ENCODE measurements at places on chromosomes 2 and 18. TPM values are rescaled to one million over a fixed set of nuclear protein-coding genes. Genes with fewer than 3 reads are reported as not detected.

The TWIST2 gene
- 20.1 TPM for total RNA-seq

DNA sequence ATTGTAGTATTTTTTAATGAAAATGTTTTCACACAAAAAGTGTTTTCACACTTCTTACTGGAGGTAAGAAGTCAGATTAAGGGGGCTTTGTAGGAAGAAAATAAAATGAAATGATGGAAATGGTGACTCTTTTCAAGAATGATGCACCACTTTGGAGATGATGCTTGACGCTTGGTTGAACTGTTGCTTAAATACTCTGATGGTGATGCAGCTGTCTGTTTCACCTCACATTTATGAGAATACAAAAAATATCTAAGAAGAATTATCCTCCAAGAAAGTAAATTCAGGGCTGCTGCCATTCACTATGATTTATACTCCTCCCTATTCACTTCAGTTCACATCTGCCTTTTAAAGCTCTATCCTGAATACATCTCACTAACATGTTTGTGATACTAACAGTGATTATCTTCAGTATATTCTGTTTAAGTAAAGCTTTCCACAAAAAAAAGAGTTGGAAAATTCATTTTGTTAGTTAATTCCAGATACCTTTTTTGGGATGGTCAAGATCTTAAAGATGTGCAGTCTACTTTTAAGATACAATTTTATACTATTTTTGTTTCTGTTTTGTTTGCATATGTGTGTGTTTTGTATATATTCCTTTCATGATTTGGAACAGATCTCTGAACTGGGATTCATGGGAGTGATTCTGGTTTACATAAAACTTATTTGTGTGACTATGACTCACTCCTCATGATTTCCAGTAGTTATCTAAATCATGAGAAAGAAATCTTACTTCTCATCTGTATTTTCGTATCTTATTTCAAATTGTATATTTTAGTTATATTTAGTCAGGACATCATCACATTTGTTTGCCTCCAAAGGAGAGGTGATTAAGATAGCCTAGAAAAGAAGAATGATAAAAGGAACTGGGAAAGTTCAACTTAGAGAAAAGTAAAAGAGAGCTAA is 53.1 kb downstream of the SLC39A10 start:
- DNase-seq: no peak

DNA sequence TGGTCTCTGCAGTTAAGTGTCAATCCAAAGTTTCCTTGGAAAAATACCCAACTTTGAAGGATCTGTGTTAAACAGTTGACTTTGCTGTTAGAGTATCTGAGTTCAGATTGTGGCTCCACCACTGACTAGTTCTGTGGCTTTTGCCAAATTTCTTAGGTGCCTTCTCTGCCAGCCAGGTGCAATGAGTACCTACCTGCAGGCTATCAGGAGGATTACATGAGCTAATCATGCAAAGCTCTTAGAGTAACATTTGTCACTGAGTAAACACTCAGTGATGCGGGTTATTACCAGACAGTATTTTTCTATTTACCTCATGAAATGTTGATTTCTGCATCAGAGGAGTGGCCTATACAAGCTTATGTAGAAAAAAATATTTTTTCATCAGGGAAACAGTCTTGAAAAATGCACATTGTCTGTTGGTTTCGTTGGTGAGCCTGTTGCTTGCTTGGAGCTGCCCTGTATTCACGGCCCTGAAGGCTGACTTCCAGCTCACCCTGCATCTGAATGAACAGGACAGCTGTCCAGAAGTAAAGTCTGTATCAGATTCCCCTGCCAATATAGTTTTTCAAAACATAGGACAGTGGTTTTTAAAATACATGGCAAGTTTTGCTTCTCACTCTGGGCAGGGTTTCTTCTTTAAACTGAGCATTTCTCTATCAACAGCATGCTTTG is 235.1 kb downstream of the CDCA7 start:
- peak; percentile 37 for DNase-seq

The PKDCC gene
- total RNA-seq: 5.9 TPM

- no peak for DNase-seq
Observed at GRCh38 chr18:80229363-80229762, 18.0 kb downstream of the PARD6G start.

GRCh38 chr2:69092857-69093256 is 79.9 kb downstream of the ANTXR1 start:
- DNase-seq: no peak

- no peak for DNase-seq
Observed at GRCh38 chr2:224990710-224991109, 51.6 kb downstream of the DOCK10 start.

- DNase-seq: peak; percentile 49
Observed at GRCh38 chr2:202377207-202377761, 1.2 kb downstream of the BMPR2 start.

DNA sequence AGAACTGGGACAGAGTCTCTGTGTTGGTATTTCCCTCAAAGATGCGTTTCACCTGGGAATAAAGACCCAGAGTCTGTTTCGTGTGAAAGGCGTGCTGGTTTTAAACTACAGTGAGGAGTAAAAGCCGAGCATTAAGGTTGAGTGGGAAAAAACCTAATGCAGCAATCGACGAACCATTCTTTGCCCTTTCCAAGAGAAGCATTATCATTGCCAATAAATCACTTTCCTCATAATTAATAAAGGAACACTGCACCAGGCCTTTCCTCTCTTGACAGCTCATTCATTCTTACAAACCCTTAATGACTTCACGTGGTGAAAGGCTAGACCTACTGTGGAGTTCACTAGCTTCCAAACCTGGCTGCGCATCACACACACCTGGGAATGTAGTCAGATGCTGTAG is 896 bp upstream of the SLC8A1 start:
- no peak for DNase-seq

DNA sequence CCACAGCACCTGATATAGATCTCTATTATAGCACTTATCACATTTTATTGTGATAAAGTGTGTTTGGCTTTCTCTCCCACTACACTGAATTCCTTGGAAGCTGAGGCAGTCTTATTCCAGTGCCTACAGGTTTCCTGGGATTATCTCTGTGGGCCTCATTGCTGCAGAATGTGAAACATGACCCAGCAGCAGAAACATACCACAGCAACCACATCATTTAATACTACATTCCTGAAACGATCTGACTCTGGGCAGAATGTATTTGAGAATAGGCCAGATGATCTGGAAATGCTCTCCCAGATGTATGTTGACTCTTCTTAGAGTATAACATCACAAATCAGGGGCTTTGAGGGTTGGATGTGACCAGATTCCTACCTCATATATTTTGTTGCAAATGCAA is 323.5 kb upstream of the TANK start:
- DNase-seq: no peak

GRCh38 chr2:178700922-178701342 is 106.3 kb downstream of the TTN start:
- no peak for DNase-seq

GRCh38 chr18:77461062-77461688 is 211.5 kb downstream of the GALR1 start:
- DNase-seq: no peak

DNA sequence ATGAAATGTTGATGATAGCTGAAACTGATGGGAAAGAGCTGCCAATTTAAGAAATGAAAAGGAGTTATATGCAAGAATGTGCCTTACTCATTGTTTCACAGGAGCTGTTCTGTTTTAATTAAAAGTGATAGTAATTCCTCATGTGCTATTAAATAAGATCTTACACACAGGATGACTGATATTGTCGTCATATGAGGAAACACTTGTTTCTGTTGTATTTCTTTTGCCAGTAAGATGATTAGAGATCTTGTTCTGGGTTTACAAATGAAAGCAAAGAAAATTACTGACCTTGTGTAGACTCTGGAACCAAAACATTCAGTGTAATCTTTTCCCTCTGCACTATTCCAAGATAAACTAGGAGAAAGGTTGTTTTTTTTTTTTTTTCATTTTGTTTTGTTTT is 123.6 kb downstream of the MAP3K20 start:
- no peak for DNase-seq

- DNase-seq: no peak
Observed at GRCh38 chr2:13597176-13597575, 880.4 kb downstream of the TRIB2 start.

DNA sequence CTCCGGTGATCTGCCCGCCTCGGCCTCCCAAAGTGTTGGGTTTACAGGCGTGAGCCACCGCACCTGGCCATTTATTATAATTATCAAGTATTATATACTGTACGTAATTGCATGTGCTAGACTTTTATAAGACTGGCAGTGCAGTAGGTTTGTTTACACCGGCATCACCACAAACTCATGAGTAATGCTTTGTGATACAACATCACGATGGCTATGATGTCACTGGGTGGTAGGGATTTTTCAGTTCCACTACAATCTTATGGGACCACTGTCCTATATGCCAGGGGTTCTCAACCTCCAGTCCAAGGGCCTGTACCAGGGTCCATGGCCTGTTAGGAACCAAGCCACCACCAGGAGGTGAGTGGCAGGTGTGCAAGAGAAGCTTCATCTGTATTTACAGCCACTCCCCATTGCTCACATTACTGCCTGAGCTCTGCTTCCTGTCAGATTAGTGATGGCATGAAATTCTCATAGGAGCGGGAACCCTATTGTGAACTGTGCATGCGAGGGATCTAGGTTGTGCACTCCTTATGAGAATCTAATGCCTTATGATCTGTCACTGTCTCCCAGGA is 9.4 kb downstream of the SCYGR4 start:
- no peak for DNase-seq

- no peak for DNase-seq
Observed at GRCh38 chr18:23614891-23615290, 28.6 kb upstream of the NPC1 start.

DNA sequence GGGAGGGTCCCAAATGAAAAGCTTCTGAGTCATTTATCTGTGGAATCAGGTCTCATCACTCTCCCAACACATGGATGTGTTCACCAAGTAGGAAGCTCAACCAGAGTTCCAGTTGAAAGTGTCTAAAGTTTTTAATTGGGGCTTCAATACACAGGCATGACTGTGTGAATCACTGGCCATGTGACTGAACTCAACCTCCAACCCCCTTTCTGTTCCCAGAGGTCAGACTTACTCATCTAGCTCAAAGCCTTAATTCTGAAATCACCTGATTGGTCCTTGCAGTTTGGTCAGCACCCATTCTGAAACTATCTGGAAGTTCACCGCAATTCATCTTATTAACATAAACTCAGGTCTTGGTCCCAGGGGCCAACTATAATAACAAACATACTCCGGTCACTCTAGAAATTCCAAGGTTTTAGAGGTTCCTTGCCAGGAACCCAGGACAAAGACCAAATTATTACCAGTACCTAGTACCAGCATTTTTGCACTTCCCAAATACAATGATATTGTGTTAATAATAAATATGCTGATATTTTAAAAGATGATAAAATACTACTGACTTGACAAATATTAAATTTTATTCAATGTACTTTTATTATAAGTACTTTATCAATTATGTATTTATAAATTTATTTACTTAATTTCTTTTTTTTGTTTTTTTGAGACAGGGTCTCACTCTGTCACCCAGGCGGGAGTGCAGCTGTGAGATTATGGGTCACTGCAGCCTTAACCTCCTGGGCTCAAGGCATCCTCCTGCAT is 10.7 kb upstream of the RBM45 start:
- DNase-seq: no peak

The FIGN gene
- total RNA-seq: 1.8 TPM

The SPP2 gene
- not detected for total RNA-seq

The GALR1 gene
- total RNA-seq: 0.11 TPM

- DNase-seq: no peak
Observed at GRCh38 chr2:160140471-160140870, 59.6 kb downstream of the ITGB6 start.

DNA sequence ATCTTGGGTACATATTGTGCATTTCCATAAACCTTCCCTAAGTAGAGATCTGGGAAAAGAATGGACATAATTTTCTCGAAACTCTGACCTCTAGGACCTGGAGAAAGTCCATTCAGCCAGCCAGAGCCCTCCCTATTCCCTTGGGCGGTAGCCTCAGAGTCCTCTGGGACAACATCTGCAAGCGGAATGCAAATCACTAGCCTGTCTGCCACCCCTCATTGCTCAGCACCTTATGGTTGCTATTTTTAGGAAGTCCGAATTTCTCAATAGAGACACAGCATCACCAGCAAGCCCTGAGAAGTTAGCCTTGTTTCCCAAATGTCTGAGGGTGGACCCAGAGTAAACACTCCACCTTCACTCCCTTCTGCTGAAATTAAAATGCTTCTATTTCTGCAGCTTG is 17.6 kb upstream of the CD28 start:
- DNase-seq: no peak

The TPO gene
- 4,215 TPM for total RNA-seq

The COL3A1 gene
- 48.4 TPM for total RNA-seq

The C2orf81 gene
- 3.3 TPM for total RNA-seq

GRCh38 chr2:58495806-58496205 is 254.7 kb upstream of the FANCL start:
- DNase-seq: no peak

The TLX2 gene
- not detected for total RNA-seq

The KLHL30 gene
- total RNA-seq: 0.54 TPM

GRCh38 chr2:222434204-222434603 is 9.9 kb downstream of the SGPP2 start:
- no peak for DNase-seq

The GAREM2 gene
- total RNA-seq: 0.49 TPM

The MERTK gene
- 34.4 TPM for total RNA-seq

- DNase-seq: no peak
Observed at GRCh38 chr2:176317199-176317598, 48.0 kb downstream of the MTX2 start.

DNA sequence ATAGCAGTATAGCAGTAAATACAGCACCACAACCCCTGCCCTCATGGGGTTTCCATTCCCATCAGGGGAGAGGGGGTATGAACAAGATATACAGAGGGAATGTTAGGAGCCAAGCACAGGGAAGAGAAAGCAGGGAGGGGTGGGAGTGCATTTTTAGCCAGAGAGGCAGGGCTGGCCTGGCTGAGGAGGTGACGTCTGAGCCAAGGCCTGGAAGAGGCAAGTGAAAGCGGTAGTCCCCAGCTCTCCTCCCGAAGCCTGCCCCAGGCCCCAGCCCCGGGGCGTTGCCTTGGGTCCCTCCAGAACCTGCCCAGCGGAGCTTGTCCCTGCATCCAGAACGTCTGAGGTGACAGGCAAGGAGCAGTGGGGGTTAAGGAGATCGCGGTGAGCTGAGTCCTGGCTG is 45.1 kb upstream of the FOSL2 start:
- no peak for DNase-seq

- no peak for DNase-seq
Observed at GRCh38 chr2:225122583-225123486, 80.6 kb upstream of the DOCK10 start.

GRCh38 chr2:54099829-54100585 is 15.4 kb upstream of the ACYP2 start:
- peak; percentile 58 for DNase-seq

- DNase-seq: no peak
Observed at GRCh38 chr2:50181212-50181611, 850.7 kb downstream of the NRXN1 start.

Data from thyroid gland (tissue), 4 donors.